ENCODE measurements at places on chromosomes 7 and 10.
A peak's percentile ranks its signal among the peaks of the same experiment; 100 is the strongest.

GRCh38 chr7:143411976-143412708 lies 3.5 kb upstream of the EPHA1 start:
- DNase-seq, result no peak

- DNase-seq, result no peak
Observed at GRCh38 chr10:127968659-127969058, 61.8 kb downstream of the PTPRE start.

DNA sequence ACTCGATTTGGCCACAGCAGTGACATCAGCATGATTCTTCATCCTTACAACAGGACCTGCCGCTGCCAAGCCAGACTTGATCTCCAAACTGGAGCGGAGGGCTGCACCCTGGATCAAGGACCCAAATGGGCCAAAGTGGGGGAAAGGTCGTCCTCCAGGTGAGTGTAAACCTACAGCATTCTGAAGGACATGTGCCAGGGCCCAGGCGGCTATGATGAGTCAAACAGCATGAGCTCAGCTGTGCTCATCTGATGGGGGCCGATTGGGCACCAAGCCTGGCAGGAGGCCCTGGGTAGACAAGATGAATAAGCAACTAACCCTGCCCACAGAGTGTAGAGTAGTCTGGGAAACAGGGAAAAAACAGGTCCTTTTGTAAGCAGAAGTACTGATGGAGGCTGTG lies 14.4 kb upstream of the ATP6V0E2 start:
- DNase-seq, result no peak

DNA sequence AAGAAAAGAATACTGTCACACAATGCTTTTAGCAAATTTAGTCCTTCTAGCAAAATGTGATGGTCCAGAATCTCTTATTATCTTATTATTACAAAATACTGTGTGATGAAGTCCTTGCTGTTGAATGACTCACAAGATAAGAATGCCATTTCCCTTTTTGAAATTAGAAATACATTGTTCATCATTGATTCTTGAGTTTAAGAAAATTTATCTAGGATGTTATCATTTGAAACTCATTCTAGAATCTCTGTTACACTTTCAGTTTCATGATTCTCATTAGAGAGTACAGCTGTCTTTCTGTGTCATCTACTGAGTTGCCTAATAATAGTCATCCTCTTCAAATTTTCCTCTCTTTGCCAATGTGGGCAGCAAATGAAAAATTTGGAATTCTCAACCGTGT lies 9.6 kb downstream of the ZKSCAN5 start:
- no peak for DNase-seq

GRCh38 chr10:75253281-75254220 lies 17.8 kb upstream of the COMTD1 start:
- DNase-seq, result no peak

DNA sequence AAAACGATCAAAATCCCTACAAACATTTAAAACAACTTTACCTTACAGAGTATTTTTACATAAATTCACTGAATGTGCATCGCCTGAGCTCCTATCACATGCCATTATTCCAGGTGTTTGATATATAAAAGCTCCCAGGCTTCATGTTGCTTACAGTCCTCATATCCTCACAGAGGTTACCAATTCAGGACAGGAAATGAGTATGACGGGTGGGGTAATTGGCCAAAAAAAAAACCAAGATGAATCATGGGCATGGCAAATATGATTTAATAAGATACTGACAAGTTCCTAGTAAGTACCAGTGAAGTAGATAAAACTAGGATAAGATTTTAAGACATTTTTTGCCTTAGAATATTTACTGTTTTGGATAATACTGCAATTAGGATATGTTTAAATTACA lies 135.8 kb downstream of the KMT2E start:
- DNase-seq, result no peak

GRCh38 chr7:48087349-48087748 lies 1.7 kb upstream of the UPP1 start:
- DNase-seq, result no peak

DNA sequence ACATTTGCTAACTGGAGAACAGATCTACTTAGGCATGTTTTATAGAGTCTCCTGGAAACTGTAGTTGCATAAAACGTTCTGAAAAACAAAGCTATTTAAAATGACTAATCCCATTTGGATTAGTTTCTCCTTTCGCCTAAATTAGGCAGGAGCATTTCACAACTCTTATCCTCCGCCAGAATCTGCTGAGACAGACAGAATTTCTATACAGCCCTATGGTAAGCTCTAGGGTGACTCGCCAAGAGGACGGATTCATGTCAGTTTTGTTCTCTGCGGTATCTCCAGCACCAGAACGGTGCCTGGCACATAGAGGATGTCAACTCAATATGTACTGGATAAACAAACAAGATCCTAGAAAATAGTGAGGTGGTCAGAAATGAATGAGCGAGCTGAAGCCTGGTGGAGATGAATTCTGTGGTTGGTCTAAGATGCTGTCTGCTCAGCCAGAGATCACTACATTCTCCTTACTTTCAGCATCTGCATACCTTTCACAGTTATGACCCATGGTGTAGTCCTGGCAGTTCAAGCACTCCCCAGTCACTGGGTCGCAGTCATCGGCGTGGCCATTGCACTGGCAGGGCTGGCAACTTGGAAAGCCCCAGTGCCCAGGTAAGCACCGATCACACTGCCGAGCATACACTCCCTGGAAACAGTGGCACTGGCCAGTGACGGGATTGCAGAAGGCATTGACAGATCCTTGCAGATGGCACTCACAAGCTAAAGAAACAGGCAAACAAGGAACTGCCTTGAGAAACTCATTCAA lies 44.0 kb downstream of the LAMB1 start:
- no peak for DNase-seq

GRCh38 chr7:100886142-100886935 lies 3.2 kb downstream of the UFSP1 start:
- DNase-seq, result no peak

GRCh38 chr7:8161364-8161828 lies 100.6 kb downstream of the ICA1 start:
- DNase-seq, result no peak

GRCh38 chr7:18087687-18088078 lies 60.0 kb upstream of the PRPS1L1 start:
- DNase-seq, result no peak

DNA sequence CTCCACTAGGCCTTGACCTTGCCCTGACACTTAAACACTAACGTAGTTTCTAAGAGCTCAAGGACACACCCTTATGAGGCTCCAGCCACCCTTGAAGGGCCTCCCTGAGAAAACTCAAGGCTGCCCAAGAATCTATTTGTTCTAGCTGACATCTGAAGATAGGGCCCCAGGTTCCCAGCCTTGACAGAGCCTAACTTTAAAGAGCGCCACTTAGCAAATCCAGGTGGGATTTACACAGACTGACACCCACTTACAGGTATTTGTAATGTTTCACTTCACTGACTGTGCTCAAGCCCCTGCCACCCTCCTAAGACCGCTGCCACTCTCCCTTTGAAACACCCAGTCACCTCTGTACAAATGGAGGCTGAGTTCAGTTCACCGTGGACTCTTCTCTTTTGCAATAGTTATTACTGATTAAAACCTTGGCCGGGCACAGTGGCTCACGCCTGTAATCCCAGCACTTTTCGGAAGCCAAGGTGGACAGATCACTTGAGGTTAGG lies 90.4 kb downstream of the SVOPL start:
- DNase-seq, result no peak

DNA sequence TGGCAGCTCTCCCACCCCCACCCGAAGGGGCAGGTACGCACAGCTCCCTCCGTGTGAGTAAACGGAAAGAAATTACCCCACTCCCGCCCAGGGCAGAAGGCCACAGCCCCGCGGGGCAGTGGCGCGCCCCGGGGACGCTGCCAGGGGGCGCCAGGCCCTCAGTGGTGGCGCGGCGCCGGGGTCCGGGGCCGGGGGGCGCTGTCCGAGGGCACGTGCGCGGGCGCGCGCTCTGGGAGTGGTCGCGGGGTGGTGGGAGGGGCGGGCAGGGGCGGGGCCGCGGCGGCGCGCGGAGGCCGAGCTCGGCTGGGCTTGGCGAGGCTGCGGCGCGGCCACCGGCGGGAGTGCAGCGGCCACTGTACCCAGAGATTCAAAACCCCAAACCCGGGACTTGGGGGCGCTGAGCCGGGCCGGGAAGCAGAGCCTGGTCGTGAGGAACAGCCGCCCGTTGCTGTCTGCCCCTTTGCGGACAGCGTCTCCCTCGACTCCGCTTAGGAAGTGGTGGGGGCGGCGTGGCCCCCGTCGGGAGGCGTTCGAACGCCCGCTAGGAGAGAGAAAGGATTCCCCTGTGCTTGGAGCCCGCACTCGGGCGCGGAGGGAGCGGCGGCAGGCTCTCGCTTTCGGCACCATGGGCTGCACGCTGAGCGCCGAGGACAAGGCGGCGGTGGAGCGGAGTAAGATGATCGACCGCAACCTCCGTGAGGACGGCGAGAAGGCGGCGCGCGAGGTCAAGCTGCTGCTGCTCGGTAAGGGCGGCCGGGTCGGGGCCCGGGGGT lies at the start of gene GNAI1:
TSS of gene GNAI1 (plus strand) at position 296 of the 773 bp plus-strand sequence. CDS start at position 626, 330 bp downstream.
- DNase-seq, result no peak

- DNase-seq, result no peak
Observed at GRCh38 chr7:11910253-11910652, 78.3 kb upstream of the THSD7A start.

DNA sequence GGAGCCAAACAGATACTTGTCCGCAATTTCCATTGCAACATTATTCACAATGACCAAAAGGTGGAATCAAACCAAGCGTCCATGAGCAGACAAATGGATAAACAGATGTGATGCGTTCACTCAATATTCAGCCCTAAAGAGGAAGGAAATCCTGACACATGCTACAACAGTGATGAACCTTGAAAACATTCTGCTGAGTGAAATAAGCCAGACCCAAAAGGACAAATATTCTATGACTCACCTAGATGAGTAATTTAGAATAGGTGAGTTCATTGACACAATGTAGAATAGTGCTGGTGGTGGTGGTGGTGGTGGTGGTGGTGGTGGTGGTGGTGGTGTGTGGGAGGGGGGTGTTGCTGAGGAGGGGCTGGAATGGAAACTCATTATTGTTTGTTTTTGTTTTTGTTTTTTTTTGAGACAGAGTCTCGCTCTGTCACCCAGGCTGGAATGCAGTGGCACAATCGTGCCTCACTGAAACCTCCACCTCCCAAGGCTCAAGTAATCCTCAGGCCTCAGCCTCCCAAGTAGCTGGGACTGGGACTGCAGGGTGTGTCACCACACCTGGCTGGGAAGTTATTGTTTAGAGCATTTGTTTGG lies 28.6 kb downstream of the SMKR1 start:
- peak; percentile 11 for DNase-seq

DNA sequence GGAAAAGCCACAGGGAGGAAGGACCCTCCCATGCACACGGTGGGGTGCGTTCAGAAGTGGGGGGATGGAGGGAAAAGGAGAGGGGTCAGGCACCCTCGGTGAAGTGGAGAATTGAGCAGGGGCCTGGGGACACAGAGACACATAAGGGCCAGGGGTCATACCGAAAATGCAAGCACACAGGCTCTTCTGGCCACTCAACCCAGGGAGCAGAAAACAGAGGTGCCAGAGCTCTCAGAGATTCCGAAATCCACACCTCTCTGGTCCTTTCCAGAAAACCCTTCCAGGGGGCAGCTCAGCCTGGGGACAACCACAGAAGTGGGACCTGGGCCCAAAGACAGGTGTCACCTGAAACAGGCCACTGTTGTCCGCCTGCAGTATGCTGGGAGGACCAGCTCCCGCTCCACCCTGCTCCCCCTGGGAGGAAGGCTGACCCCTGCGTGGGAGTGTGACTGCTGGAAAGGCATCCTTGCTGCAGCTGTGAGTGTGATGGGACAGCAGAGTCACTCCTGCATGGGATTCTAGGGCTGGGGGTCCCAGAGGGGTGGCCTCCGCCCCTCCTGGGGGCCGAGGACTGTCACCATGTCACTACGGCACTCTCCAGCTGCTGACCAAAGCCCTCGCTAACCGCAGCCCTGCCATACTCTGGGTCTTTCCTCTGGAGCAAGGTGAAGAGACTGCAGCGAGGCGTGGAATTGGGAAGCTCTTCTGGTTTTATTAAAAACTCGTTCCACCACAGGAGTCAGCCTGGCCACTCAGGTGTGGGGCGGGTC lies 63.1 kb downstream of the TMEM209 start:
- DNase-seq, result no peak

DNA sequence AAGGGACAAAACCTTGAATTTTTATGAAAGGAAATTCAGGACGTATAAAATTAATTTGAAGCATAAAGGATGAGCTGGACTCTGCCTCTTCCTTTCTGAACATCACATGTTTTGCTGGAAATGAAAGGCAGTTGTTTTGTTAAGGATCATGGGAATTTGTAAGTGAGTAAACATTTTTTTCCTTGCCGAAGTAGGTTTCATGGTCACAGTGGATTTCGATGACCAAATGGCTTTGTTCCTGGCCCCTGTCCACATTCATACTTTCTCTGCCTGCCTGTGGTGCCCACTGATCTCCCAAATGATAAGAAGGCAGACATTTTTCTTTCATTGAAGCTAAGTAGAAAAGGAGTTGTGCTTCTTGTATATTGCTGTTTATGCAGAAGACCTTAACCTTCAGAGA lies 104.2 kb downstream of the ARID5B start:
- no peak for DNase-seq

- DNase-seq, result peak; percentile 25
Observed at GRCh38 chr7:82677493-82677892, 233.9 kb upstream of the CACNA2D1 start.

DNA sequence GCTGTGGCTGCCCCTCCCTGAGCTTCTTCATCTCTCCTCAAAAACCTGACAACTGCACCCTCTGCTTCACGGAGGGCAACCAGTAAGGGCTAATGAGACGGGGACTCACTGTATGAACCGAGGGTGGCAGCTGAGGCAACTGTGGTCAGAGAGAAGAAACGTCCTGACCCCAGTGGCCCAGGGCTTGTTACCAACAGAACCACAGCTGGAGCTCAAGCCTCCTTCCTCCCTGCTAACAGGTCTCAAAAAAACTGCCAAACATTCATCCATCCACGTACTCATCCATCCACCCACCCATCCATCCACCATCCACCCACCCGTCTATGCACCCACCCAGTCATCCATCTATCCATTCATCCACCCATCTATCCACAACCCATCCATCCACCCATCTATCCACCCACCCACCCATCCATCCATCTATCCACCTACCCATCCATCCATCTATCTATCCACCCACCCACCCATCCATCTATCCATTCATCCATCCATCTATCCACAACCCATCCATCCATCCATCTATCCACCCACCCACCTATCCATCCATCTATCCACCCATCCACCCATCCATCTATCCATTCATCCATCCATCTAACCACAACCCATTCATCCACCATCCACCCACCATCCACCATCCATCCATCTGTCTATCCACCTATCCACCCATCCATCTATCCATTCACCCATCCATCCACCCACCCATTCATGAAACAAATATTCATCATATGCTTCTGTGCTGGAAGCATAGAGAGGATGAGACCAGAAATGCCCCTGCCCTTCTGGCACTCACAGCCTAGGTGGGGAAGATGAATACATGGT lies 111.7 kb downstream of the PDGFA start:
- DNase-seq, result no peak

DNA sequence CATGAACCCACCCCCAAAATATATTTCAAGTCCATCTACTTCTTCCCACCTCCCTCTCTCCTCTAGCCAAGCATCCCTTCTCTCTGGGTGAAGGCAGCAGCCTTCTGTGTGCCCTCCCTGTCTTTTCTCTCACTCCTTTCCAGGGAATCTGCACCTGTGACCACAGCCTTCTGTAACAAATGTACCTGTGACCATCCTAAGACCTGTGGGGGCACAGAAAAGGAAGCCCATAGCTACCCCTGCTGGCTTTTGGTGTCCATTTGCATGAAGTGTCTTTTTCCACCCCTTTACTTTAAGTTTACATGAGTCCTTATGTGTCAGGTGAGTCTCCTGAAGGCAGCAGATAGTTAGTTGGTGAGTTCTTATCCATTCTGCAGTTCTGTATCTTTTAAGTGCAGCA lies 2.0 kb upstream of the TBXAS1 start:
- DNase-seq, result no peak

GRCh38 chr7:132672200-132672990 lies 96.1 kb upstream of the PLXNA4 start:
- DNase-seq, result no peak

All from activated CD4-positive, alpha-beta T cell treated with anti-CD3 and anti-CD28 coated beads for 4 hours (primary cell).